Stimulated activated CD8-positive, alpha-beta memory T cell treated with anti-CD3 and anti-CD28 coated beads, Interleukin-4, amount 100 ng/mL, for 4 hours (primary cell): ENCODE measurements at places on chromosomes 6 and 20.

GRCh38 chr6:57421503-57421902 lies 104.1 kb downstream of the PRIM2 start:
- DNase-seq: no peak

GRCh38 chr20:25580711-25581110 lies 4.6 kb downstream of the NINL start:
- no peak for DNase-seq

- no peak for DNase-seq
Observed at GRCh38 chr6:114367315-114367961, 24.6 kb upstream of the HS3ST5 start.

DNA sequence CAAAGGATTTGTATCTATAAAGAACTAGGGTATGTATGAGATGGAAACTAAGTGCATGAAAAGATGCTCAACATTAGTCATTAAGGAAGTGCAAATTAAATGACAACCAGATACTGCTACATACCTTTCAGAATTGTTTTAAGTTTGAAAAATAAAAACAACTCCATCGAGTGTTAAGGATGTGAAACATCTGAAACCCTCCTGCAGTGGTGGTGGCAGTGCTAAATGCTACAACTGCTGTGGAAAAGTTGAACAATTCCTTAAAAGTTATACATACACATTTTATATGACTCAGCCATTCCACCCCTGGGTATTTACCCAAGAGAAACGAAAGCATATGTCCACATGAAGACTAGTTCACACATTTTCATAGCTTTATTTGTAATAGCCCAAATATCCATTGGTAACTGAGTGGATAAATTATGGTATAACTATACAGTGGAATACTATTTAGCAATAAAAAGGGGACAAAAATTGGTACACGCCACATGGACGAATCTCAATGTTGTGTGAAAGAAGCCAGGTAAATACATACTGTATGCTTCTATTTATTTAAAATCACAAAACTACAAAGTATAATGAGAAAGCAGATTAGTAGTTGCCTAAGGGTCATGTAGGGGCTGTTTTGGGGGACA lies 10.6 kb downstream of the ARMH2 start:
- no peak for DNase-seq

DNA sequence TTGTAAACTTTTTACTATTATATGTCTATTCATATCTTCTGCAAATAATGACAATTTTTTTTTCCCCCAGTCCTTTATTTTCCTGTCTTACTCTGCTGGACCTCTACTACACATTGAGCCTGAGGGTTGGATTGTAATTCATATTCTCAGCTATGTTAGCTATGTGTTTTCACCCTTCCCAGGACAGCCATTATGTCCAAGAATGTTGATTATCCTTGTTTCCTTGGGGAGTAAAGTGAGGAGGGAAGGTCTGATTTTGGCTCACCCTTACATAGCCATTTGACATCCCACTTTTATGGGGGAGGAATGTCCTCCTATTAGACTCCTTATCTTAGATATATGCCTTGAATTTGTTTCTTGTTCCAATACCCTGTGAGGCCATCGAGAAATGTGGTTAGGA lies 17.6 kb upstream of the TBC1D32 start:
- no peak for DNase-seq

DNA sequence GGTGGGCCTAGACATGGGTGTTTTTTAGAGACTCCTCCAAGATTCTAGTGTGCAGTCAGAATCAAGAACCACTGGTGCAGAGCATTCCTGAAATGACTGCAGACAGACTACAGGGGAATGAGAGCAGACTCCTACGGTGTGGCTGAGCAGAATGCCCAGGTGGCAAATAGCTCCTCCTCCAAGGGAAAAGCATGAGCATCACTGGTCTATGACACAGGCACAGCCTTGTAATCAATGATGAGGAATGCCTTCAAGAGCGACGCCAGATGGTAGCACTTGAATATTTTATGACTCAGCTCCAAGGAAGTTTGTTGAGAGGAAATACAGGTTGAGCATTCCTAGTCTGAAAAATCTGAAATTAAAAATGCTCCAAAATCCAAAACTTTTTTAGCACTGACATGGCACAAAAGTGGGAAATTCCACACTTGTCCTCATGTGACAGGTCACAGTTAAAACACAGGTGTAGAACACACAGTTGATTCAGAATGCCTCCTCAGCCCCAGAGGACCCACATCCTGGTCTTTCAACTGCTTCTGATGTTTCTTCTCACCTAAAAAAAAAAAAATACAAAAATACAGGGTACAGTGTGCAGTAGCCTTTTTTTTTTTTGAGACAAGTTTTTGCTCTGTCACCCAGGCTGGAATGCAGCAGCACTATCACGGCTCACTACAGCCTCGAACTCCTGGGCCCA lies 10.6 kb upstream of the FAM8A1 start:
- no peak for DNase-seq

- DNase-seq: no peak
Observed at GRCh38 chr20:14197097-14197496, 140.3 kb downstream of the FLRT3 start.

GRCh38 chr6:125931733-125932450 lies 24.7 kb upstream of the HINT3 start:
- DNase-seq: no peak

GRCh38 chr6:88059191-88059590 lies 11.6 kb downstream of the SPACA1 start:
- no peak for DNase-seq

DNA sequence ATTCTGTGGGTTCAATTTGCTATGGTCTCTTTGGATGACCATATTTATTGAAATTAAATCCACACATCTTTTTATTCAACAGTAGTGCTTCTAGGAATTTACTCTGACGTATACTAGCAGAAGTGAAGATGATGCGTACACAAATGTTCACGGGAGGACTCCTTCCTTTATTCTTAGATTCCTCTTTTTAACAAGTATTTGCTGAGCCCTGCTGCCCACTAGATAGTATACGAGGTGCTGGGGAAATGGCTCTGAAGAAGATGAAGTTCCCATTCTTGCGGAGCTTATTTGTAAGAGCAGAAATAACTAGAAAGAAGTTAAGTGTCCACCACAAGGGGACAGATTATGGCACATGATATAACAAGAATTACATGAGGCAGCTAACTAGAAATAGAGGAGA lies 145.2 kb downstream of the DOK5 start:
- DNase-seq: no peak

GRCh38 chr6:100179576-100179975 lies 185.6 kb upstream of the MCHR2 start:
- DNase-seq: no peak

GRCh38 chr6:99151634-99152346 lies 197.7 kb downstream of the FAXC start:
- DNase-seq: no peak

DNA sequence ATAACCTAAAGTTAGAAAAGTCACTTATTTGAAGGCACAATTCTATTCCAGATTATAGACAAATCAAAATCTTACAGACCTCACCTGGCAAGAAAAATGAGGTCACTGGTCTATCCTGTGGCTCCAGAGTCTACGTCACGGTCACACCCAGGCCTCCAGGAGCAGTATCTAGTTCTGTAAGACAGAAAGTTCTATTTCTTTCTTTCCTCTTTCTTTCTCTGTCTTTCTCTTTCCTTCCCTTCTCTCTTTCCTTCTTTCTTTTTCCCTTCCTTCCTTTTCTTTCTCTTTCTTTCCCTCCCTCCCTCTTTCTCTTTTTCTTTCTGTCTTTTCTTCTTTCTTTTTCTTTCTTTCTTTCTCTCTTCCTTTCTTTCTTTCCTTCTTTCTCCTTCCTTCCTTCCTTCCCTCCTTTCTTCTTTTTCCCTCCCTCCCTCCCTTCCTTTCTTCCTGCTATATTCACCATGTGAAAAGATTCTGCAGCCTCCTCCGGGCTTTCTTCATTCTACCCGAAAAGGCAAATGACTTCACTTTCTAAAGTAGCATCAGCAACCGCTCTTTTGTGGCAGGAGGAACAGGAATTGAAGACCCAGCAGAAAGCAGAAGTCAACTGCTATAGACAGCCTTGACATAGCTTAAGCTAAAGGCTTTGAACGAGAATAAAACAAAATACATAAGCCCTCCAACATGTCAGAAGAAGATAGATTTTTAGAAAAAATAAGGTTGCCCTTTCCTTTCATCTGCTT lies 83.9 kb upstream of the SIRPG start:
- DNase-seq: no peak

- no peak for DNase-seq
Observed at GRCh38 chr6:69294862-69295261, 501.9 kb downstream of the LMBRD1 start.

DNA sequence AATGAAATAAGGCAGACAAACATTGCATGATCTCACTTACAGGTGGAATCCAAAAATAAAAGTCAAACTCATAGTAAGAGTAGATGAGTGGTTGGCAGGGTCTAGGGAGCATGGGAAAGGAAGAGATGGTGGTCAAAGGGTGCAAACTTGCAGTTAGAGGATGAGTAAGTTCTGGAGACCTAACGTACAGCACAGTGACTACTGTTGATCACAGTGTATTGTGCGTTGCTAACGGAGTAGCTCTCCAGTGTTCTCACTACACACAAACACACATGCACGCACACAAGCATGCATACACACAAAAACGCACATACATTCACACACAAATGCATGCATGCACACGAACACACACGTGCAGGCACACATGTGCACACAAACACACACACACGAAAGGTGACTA lies 54.9 kb downstream of the LY86 start:
- no peak for DNase-seq

GRCh38 chr6:118968416-118968815 lies 33.5 kb upstream of the MCM9 start:
- DNase-seq: no peak

- no peak for DNase-seq
Observed at GRCh38 chr20:38877483-38877882, 48.7 kb upstream of the FAM83D start.

- DNase-seq: no peak
Observed at GRCh38 chr6:139919107-139920026, 544.9 kb upstream of the CITED2 start.

GRCh38 chr20:35974256-35974655 lies 5.9 kb downstream of the CNBD2 start:
- no peak for DNase-seq

DNA sequence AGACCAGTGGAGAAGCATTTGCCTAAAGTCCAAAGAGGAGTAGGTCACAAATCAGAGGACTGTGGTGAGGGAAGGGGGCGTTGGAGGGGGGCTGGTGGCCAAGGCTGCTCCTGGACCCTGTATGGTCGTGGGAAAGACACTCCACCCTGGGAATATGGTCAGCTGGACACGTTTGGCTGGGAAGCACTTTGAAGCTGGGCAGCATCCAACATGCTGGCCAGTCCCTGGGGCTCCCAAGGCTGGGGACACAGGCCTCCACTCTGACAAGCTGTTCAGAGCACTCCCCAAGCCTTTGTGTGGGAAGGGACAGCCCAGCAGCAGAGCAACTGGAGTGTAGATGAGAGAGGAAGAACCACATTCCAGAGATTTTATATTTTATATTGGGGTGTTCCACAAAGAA lies 203.2 kb downstream of the ANKRD60 start:
- no peak for DNase-seq

DNA sequence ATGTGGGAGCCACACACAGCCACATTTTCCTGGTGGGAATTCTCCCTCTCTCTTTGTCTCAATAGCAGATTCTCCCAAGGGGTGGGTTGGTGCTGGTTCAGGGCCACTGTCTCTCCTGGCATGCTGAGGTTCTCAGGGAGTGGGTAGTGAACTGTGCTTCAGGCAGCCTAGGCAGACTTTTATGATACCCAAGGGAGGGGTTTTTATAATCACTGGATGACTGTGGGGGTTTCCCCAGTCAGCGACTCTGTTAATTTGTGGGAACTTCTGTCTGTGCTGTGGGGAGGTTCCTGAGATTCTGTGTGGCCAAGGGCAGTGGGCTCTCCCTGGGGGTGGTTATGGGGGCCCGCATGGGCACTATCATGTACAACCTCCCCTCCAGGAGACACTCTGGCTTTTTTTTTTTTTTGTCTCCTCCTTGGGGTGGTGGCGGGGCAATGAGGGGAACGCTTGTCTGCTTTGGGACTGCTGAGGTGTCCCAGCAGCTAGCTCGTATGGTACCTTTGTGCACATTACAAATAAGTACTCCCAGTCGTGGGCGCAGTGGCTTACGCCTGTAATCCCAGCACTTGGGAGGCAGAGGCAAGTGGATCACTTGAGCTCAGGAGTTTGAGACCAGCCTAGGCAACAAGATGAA lies 10.0 kb downstream of the PTK7 start:
- no peak for DNase-seq

DNA sequence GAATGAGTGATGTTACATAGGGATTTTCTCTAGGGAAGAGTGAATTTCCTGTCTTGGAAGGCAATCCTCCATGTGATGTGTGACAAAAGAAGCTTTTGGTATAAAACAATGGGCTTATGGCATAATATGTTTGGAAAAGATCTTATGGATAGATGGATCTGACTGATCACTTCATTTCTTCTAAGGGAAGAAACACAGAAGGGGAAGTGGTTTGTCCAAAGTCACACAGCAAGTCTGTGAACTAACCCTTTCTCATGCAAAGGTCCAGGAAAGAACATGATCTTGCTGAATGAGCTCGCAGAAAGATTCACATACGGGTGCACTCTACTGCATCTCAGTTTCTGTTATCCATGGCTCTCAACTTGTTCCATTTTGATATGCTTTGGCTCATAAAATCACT lies 575.9 kb upstream of the JAG1 start:
- DNase-seq: no peak

GRCh38 chr20:2932498-2932897 lies 59.2 kb downstream of the PTPRA start:
- DNase-seq: no peak

- DNase-seq: no peak
Observed at GRCh38 chr6:150541576-150541975, 58.1 kb upstream of the PLEKHG1 start.

DNA sequence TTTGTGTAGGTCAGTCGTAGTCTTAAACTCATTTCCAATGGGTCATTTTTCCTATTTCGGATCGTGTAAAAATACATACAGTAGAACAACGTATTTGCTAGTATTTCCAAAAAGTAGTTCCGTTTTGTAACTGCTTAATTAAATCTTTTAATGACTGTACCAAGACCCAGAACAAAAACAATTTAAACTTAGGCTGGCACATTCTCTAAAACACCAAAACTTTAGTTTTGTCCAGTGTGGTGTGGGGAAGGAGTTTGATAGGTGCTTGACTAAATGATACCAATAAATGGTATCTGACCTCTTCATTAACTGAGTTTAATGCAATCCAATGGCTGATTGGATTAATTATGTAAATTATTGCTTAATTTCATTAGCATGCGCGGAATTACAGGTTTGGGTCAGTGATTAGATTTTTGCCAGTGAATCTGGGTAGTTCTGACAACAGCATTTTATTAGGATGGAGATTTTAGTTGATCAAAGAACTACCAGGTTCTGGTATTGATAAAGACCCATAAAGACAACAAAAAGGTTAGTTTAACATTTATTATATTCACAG lies 20.8 kb downstream of the OR2B2 start:
- DNase-seq: no peak

GRCh38 chr20:51353491-51353890 lies 189.0 kb downstream of the NFATC2 start:
- DNase-seq: no peak

DNA sequence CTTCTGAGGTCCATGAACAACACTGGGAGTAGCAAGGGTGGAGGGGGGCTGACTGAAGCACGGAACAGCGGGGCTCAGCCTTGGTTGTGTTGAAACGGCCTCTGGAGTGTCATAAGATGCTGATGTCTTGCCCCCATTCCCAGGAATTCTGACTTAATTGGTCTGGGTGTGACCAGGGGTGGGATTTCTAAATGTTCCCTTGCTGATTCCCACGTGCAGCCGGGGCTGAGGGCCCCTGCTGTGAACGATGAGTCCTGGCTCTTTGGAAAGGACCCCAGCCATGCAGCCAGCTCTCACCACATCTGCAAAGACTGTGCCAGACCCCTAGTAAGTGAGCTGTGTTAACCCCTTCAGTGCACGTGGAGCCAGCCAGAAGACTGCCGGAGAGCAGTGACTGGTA lies 28.6 kb upstream of the FAM50B start:
- no peak for DNase-seq
